ENCODE measurements at places on chromosomes 5 and 9. TPM values are rescaled to one million over a fixed set of nuclear protein-coding genes. Genes with fewer than 3 reads are reported as not detected.

GRCh38 chr5:1754531-1755220 is 45.0 kb downstream of the MRPL36 start:
- DNase-seq, result no peak

DNA sequence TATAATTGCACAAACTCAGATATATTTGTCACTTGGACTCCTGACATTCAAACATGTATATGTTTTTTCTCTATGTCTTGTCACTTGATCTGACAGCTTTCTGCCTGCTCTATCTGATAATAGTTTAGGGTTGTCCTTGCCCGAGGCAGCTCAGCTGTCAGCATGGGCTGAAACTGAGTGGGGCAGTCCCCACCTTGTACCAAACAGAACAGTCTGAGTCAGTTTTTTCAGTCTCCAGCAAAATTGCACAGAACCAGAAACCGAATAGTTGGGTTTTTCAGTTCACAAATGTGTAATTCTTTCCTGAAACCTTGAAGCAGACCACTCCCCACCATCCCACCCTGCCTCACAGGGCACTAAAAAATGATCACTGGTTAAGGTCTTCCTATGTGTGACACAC is 9.5 kb upstream of the HAND1 start:
- no peak for DNase-seq

DNA sequence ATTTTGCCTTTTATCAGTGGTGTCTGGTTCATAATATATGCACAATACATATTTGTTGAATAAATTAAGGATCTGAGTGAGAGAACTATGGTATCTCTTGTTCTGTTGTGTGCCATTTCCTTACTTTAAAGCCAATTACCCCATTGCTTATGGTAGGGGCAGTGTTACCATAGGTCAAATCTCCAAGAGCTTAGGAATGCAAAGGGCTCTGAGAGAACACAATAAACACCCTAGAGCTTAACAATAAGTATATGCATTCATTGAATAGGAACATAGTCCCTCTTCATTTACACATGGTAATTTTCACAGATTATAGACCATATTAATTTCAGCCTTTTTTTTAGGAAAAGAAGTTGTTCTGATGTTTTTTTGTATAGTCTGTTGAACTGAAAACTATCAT is 112.2 kb downstream of the MCTP1 start:
- DNase-seq, result no peak

DNA sequence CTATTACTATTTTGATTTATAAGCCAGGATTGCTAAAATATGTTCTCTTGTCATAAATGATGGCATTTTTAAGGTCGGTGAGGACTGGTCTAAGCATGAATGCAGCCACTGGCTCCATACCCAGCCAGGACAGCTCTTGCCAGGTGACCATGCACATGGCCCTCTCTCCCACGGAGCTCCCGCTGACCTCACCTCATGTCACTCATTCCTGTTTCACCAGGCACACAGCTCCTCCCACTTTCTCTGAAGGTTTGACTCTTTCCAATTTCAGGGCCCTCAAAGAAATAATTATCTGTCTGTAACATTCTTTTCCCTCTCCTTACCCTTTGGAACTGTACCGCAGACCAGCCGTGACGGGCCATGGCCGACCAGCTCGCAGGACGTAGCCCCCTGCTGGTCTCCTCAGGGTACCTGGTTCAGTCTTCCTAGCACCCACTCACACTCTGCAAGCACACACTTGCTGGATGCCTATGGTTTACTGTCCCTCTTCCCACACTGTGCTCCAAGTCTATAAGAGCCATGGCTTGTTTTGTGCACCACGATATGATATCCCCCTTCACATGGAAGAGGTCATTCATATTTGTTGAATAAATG is 72.5 kb downstream of the LIFR start:
- DNase-seq, result no peak

GRCh38 chr9:75601280-75601679 is 289.2 kb upstream of the PCSK5 start:
- peak; percentile 5 for DNase-seq

DNA sequence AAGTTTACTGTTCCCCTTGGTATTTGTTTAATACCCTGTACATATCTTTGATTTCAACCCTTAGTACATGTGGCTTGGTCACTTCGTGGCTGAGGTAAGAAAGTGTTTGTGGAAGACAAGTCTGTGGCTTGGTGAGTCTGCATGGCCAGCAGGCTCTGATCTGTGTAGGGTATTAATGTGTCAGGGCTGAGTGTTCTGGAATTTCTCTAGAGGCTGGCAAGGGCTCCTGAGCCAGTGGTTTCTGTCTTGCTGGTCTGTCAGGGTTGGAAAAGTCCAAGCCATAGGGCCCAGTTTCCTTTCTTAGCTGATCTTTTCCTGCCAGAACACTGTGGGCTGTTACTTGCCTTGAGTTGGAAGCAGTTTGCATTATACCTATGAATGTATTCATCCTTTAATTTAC is 48.0 kb upstream of the FBXL7 start:
- peak; percentile 31 for DNase-seq

DNA sequence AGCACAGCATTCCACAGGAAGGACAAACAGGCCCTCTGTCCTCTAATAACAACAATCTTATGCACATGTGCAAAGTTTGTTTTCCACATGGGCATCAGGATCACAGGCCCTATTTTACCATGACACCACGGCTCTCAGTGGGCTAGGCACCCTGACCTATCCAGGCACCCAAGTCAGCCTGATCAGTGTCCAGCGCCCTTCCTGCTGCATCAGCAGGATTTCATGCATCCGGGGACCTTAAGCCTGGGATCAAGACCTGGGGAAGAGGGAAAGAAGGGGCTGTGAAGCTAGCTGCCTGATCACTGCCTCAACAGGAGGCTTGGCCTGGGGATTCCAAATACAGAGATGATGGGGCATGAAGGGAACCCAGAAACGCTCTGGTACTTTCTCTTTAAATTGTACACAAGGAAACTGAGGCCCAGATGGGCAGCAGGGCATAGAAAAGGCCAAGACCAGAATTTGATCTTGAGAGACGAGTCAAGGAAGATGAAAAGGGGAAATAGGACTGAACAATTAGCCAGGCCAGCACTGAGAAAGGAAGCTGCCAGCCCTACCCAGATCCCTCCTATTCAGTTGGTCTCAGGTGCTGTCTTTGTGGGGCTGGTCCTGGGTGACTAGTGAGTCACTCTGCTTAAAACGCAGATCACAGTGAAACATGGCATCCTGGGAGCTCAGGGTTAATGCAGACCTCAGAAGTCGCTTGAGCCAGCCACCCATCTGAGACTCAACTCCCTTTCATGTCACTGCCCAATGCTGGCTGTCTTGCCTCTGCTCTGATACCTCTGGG is 57.9 kb downstream of the SHB start:
- no peak for DNase-seq

GRCh38 chr5:139371482-139372435 is 11.3 kb downstream of the SLC23A1 start:
- peak; percentile 73 for DNase-seq

- DNase-seq, result peak; percentile 5
Observed at GRCh38 chr5:129172580-129172979, 78.0 kb downstream of the ISOC1 start.

- no peak for DNase-seq
Observed at GRCh38 chr9:134623258-134624066, 18.1 kb upstream of the COL5A1 start.

GRCh38 chr9:112489039-112489546 is 2.5 kb downstream of the KIAA1958 start:
- no peak for DNase-seq

GRCh38 chr9:89903141-89903475 is 298.3 kb downstream of the GADD45G start:
- DNase-seq, result peak; percentile 40

DNA sequence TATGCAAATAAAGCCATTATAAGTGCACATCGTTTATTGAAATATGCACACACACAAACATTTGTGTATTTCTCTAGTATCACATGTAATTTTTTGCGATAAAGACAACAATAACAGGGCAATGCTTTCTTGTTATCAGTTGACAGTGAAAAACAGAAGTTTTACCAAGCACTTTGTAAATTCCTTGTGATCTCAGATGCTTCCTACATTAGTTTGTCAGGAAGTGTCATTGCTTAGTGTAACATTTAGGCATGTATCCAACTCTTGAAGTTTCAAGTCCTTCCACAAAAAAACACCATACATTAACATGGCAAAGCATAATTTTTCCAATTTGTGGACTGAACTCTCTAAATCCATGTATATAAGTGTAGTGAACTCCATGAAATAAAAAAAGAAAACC is 46.4 kb downstream of the MOCS2 start:
- no peak for DNase-seq

- DNase-seq, result no peak
Observed at GRCh38 chr9:99555792-99556191, 265.9 kb upstream of the NR4A3 start.

- DNase-seq, result peak; percentile 44
Observed at GRCh38 chr5:178551059-178551458, 39.1 kb downstream of the COL23A1 start.

- DNase-seq, result peak; percentile 41
Observed at GRCh38 chr9:83435301-83435700, 102.9 kb downstream of the FRMD3 start.

GRCh38 chr5:23353286-23353685 is 154.1 kb upstream of the PRDM9 start:
- DNase-seq, result no peak

GRCh38 chr9:37862530-37862929 is 41.4 kb downstream of the SLC25A51 start:
- DNase-seq, result no peak

- DNase-seq, result peak; percentile 38
Observed at GRCh38 chr5:181204113-181204825, 727 bp downstream of the TRIM7 start.

GRCh38 chr5:148687427-148687826 is 33.1 kb upstream of the HTR4 start:
- no peak for DNase-seq

SPINK1 gene
- total RNA-seq, result not detected

PCDHA10 gene
- 0.05 TPM for total RNA-seq

CLIC3 gene
- not detected for total RNA-seq

VAV2 gene
- total RNA-seq, result 7.5 TPM

SLC36A2 gene
- not detected for total RNA-seq

FGF10 gene
- 1.6 TPM for total RNA-seq

CCDC192 gene
- not detected for total RNA-seq

CAVIN4 gene
- 311 TPM for total RNA-seq

ST8SIA4 gene
- total RNA-seq, result 4.5 TPM

ADAMTS2 gene
- 25.5 TPM for total RNA-seq

PLGRKT gene
- total RNA-seq, result 45.7 TPM

ERCC8 gene
- 28.3 TPM for total RNA-seq

WDR36 gene
- total RNA-seq, result 38.2 TPM

SLC6A18 gene
- total RNA-seq, result not detected

PCDHB5 gene
- total RNA-seq, result 0.36 TPM

NME5 gene
- total RNA-seq, result 0.62 TPM

FGFR4 gene
- 128 TPM for total RNA-seq
